CD8-positive, alpha-beta memory T cell (primary cell): ENCODE measurements at places on chromosomes 3 and 15. TPM values are rescaled to one million over a fixed set of nuclear protein-coding genes. Genes with fewer than 3 reads are reported as not detected.

DNA sequence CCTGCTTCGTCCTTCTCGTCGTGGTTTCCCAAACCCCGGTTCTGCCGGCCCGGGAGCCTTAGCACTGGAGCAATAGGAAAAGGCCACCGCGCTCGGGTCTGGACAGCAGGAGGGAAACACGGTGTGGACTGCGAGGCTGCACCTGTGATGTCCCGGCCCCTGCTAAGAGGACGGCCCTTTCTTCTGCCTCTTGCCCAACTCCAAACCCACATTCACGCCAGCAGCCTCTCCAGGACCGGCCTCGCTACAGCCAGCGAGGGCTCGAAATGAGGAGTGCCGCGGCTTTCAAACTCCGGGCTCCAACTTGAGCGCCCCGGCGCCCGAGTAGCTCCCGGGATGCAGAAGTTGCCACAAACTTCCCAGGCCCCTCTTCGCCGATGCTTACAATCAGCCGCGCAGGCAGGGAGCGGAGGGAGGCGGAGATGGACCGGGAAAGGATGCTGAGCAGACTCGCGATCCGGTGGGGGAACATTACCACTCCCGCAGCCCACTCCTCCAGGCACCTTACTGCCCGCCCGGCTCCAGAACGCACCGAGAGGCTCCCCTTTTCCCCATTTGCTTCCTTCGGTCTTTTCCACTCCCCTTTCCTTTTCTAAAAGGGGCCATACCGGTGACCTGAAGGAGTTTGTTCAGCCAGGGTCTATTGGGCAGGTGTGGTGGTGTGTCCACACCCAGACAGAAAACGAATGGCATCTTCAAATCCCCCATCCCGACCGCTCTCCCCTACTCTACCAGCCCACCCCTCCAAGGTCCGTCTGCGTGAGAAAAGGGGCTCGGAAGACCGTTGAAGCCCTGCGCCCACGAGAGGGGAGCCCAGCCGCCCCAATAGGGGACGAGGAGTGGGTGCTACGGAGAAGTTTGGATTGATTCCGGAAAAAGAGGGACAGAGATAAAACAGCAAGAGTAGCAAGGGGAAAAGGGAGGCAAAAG lies 18.8 kb upstream of the SATB1 start:
- DNase-seq = no peak

DNA sequence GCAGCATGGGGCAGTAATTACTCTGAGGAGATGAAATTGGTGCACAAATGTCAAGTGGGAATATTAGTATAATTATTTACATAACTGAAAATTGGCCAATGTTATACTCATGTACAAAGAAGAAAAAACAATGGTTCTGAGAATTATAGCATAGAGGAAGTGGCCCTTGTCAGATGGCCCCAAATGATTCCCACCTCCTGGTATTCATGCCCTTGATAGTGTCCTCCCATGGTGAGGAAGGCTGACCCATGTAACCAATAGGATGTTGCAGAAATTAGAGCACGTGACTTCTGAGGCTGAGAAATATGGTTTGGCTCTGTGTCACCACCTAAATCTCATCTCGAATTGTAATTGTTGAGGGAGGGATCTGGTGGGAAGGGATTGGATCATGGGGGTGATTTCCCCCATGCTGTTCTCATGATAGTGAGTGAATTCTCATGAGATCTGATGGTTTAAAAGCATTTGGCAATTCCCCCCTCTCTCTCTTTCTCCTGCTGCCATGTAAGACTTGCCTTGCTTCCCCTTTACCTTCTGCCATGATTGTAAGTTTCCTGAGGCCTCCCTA lies 368.5 kb downstream of the SHQ1 start:
- no peak for DNase-seq

Gene ALDH1A2
- total RNA-seq = 0.33 TPM

Gene UACA
- 0.53 TPM for total RNA-seq

GRCh38 chr3:106215047-106215446 lies 346.2 kb upstream of the CBLB start:
- DNase-seq = no peak

Gene HHATL
- not detected for total RNA-seq

DNA sequence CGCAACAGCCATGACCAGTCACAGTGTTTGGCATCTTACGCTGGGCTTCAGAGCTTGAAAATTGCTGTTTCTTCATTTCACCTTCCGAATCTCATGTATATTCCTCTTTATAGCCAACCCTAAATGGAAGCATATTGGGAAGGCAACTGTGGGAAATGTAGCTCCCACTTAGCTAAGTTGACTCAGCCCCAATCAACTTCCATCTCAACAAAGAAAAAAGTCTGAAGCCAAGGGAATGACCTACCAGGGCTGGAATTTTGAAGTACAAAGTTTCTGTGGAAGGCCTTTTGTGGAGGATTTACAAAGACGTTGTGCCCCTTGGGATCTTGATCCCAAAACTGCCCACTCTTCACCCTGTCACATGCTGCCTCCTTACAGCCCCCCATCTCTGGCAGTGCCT lies 85.2 kb upstream of the OXTR start:
- no peak for DNase-seq

GRCh38 chr3:94106268-94106667 lies 43.4 kb downstream of the NSUN3 start:
- DNase-seq = no peak
